Stimulated activated CD4-positive, alpha-beta T cell treated with anti-CD3 and anti-CD28 coated beads, Interleukin-4, amount 100 ng/mL, for 48 hours (primary cell): ENCODE measurements at places on chromosomes 7 and 10.

DNA sequence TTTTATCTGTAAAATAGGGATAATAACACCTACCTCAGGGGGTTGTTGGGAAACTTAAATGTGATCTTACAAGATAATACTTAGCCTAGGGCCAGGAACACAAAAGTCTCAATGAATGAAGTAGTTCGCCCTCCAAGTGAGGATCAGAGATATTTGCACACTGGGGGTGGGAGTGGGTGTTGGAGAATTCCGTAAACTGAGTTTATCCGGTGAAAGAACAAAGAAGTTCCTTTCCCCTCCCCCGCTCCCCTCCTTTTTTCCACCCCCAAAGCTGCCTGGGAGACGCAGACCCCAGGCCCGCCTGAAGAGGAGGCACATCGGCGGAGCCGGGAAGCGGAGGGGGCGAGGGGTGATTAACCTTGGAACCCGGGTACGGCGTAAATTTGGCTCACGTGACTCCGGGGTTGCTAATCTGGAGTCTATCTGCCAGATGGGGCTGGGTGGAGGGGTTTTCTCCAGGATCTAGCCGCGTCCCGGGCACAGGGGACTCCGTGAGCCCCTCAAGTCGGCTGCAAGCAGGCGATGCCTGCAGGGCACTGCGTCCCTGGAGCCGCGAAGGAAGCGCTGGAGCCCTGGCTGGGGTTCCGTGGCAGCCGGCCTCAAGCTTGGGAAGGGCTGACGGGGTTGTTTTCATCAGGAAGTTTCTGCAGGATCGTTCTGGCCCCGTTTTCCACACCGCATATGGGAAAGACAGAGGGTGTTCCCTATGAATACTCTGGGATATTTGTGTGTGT is 1.4 kb upstream of the PODXL start:
- DNase-seq: no peak

GRCh38 chr7:609365-609764 is 89.7 kb upstream of the PDGFA start:
- DNase-seq: no peak

GRCh38 chr10:351770-352334 is 216.6 kb downstream of the ZMYND11 start:
- no peak for DNase-seq

DNA sequence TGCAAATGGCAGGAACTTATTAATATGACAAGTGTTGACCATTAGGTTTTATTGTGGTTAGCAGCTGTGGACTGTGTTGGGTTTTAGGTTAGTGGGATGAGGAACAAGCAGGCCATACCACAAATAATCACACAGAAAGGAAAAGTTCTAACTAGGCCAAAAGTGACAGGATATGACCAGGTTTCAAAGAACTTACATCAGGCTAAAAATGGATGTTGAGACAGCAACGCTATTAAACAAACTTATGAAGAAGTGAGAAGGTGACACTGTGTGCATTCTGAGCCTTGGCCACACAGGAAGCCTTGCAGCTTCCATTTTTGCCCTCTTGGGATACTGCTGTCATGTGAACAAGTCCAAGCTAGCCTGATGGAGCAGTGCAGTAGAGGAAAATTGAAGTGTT is 568.8 kb downstream of the HTR7 start:
- no peak for DNase-seq

DNA sequence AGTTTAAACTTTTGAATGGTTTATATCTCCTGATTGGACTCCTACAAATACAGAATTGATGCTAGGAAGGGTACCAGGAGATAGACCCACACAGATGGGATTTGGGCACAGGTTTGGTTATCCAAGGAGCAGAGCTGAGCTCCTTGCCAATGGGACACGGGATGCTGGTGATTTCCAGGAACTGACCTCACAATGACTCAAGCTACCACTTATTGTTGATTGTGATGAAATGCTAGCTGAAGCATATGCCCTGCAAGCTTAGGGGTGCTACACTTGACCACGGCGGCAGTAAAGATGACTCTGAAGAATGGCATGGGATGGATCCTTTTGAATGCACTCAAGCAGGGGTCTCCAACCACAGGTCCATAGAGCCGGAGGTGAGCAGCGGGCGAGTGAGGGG is 45.5 kb upstream of the VKORC1L1 start:
- no peak for DNase-seq

DNA sequence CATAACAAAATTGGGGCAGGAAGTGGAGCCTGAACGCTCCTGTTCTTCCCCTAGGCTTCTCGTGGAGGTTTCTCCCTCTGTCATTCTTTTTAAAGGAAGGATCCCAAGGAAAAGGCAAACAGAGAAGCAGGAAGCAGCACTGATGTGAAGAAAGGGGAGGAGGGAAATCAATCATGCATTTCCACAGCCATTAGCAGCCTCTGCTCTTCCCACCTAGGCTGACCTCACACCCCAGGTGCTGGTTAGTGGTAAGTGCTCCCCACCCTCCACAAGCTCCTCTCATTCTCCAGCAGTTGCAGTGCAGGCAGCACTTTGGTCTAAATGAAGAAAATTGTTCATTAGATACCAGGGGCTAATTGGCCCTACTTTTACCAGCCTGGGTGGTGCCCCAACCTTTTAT is 2.6 kb downstream of the CRHR2 start:
- no peak for DNase-seq

DNA sequence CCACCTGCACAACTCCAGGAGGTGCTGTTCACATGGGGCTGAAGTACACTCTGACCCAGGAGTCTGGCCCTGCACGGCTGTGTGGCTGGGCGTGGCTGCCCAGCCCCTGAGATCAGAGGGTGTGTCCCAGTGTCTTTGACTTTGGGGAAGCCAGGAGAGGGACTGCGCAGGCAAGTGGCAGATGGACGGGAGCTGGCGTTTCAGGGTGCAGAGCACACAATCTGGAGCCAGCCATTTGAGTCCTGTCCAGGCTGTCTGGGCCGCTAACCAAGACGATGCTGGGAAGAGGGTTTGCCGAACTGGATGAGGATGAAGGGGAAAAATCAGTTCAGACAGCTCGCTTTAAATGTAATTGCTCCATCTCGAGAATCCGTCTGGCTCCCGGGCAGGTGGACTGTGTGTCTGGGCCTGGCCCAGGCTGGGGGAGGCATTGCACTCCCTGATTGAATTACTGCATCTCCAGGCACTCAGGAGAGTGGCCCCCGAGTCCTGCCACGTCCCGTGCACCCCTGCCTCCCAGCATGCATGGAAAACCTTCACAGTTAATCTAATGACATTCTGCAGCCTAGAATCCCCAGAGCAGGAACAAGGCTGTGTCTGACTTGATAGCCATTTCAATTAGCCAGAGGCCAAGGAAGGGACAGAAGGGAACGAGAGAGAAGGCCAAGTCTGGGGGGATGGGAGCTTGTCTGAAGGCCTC is 120.8 kb upstream of the NANOS1 start:
- no peak for DNase-seq

DNA sequence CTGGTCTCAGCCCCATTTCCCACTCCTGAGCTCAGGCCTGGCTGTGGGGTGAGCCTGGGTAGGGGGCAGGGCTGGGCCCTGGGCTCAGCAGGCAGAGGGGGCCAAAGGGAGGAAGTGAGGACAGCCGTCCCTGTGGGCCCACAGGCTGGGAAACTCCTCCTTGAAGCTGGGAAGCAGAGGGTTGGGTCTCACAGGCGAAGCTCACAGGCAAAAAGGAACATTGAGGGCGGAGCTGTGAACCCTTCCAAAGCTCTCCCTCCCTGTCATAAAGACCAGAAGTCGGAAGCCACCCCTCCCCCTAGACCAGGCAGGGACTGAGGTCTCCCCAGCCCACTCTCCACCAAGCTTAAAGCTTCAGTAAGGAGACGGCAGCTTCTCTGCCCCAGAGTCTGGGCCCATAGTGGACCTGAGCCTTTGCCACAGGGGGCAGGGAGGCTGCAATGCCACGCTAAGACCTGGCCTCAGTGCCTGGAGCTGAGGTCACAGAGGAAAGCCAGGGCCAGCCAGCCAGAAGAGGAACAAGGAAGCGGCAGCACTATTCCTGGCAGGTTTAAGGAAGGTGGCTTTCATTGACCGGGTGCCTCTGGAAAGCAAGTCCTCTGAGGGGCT is 1.0 kb upstream of the KCP start:
- no peak for DNase-seq

DNA sequence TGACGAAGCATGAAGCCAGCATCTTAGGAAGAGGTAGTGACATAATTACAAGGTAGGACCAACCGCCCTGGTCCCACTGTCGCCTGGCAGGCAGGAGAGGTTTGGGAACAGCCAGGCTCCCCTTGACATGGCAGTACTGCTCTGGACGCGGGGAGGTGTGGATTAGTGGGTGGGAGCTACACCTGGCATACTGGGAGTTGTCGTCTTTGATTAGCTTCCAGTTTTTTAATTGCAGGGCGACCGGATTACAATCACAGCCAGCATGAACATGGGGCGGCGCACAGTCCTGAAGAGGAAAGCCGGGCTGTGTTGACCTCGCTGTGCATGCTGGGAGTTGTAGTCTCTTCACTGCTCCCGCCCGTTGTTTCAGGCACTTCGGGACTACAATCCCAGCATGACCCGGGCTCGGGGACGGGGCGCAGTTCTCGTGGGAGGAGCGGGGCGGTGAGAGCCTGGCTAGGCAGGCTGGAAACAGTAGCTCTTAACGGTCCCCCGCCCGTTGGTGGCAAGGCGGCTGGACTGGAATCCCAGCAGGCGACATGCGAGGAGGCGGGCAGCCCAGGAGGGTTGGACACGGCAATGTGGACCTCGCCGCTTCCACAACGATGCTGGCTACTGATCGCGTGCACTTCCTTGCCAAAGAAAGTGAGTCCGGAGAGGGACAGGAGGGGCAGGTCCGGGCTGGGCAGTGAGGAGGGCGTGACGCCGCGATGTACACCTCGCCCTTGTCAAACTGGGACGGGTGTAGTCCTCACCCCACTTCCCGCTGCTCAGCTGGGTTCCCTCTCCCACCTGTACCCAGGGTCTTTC is 98.0 kb upstream of the ZNF722 start:
- peak; percentile 83 for DNase-seq

DNA sequence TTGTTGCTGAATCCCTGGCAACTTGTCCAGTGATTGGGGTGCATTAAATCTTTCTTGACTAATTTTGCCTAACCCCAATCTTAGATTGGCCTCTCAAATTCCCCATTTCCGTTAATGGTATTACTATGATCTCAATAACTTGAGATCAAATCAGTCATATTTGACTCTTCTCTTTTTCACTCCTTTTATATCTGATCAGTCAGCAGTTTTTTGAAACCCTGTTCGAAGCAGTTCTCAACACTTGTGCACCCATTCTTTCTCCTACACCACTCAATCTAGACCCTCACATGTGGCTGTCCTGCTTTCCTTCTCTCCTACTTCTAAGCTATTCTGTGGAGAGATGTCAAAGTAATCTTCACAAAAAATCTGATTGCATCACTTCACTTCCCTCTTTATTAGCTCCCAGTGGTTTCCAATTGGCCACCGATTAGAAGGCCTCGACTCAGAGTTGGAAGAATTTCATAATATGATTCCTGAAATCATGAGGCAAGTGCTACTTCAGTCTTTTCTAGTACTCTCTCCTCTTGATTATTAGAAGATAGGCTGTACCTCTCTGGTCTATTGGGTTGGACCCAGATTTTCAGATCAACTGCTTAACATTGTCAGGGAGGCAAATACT is 128.9 kb downstream of the ZNF365 start:
- DNase-seq: no peak
